Lung (tissue), 17 donors: ENCODE measurements at places on chromosomes 7 and 10. TPM values are rescaled to one million over a fixed set of nuclear protein-coding genes. Genes with fewer than 3 reads are reported as not detected.

Gene VWDE
- total RNA-seq = 1.7 TPM

Gene INHBA
- total RNA-seq = 2.8 TPM

GRCh38 chr7:74013539-74014272, 14.3 kb upstream of the ELN start:
- no peak for DNase-seq

DNA sequence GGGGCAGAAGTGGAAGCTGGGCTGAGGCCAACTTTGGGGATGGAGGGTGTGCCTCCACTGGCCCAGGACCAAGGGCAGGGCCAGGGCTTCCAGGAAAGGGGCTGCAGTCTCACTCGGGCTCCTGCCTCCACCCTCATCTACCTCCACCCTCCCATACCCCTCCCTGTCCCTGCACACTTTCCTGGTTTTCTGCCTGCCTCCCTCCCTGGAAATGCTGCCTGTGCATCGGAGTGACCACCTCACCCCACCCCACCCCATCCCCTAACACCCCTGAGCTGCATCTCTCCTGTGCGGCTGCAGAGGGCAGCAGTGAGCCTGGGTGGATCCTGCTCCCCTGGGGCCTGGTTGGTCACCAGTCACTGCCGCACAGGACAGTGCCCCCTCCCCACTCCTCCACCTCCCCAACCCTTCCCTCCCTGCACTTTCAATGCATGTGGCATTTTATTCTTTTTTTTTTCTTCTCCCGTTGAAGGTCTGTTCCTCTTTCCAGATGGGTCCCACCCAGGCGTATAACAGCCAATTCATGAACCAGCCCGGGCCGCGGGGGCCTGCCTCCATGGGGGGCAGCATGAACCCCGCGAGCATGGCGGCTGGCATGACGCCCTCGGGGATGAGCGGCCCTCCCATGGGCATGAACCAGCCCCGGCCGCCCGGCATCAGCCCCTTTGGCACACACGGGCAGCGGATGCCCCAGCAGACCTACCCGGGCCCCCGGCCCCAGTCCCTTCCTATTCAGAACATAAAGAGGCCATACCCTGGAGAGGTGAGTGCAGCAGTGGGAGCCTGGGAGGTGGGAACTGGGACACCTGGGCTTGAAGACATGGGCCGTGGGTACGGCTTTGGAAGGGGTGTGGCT, 54.1 kb upstream of the PPIF start:
- no peak for DNase-seq
